ENCODE measurements at places on chromosomes 6 and 20.

DNA sequence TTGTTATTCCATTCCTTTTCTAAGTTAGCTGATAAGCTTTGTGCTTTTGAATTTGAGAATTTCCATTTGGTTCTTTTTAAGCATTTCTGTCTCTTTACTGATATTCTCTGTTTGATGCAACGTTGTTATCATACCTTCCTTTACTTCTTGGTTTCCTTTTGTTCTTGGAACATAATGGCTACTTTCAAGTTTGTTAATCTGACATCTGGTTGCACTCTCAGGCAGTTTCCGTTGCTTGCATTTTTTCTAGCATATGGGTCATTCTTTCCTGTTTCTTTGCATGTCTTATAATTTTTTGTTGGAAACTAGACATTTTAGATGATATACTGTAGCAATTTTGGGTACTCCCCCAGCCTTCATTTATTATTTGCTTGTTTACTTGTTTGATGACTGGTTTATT is 12.5 kb downstream of the CDC5L start:
- DNase-seq: no peak

DNA sequence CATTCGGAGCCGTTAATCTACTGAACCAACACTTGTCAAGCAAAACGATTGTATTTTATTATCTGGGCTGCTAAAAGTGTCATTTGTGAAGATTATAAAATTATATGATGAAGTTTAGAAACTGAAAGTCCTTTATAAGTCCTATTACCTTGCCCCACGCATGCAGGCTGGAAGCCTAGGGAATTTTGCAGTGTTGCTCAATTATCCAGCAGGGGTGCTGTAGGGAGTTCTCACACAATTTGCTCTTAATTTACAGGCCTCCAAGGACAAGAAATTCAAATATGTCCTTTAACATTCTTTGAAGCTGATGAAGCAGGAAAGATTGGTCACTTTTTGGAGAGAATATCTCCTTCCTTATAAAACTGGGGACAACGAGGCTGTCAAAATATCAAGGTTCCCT is 368.9 kb downstream of the LMBRD1 start:
- no peak for DNase-seq

DNA sequence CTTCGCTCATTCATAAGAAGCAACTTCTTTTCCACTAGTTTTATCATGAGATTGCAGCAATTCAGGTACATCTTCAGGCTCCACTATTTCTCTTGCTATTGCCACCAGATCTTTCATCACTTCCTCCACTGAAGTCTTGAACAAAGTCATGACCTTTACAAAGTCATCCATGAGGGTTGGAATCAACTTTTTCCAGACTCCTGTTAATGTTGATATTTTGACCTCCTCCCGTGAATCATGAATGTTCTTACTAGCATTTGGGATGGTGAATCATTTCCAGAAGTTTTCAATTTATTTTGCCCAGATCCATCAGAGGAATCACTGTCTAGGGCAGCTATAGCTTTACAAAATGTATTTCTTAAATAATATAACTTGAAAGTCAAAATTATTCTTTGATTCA is 1.5 kb downstream of the CENPQ start:
- DNase-seq: no peak

- no peak for DNase-seq
These were observed 98.6 kb downstream of the DACT2 start for GRCh38 chr6:168221000-168221399.

DNA sequence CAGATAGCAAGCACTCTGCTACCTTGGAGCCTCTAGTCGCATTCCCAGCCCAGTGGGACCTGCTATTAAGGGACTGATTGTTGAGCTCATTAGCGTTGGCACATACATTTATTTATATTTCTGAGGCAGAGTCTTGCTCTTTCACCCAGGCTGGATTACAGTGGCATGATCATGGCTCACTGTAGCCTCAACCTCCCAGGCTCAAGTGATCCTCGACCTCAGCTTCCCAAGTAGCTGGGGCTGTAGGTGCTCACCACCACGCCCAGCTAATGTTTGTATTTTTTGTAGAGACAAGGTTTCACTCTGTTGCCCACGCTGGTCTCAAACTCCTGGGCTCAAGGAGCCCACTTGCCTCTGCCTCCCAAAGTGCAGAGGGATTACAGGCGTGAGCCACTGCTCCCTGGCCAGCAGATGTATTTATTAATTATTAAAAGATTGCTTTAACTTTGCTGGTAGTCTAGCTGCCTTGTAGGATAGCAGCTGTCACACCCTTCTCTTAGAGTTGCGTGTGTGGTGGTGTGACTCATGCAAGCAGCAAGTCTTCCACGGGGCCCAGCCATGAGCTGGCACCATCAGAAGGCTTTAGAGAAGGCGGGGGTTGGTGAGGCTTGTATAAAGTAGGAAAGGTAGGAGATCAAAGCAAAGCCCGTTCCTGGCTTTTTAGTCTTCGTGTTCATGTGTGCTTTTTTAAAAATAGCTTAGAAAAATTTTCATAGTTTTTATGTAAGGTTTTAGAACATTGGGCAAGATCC is 16.5 kb downstream of the ACTR5 start:
- DNase-seq: peak; percentile 78

- no peak for DNase-seq
These were observed 8.4 kb upstream of the SLC2A10 start for GRCh38 chr20:46701057-46701456.

DNA sequence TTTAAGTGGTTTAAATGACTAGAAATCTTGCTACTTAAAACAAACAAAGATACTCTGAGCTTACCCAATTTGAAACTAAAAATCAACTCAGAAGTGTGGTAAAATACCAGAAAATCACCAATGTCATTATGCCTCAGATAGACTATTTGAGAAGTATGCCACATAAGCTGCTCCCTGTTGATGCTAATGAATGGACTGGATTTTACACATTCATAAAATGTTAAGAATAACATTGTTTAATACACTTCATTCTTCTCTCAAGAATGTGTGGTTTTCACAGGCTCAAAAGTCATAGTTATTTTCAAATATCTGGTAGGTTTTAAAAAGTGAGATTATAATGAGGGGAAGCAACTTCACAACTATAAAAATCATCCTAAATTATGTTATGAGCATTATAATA is 170.6 kb downstream of the TASP1 start:
- DNase-seq: no peak

GRCh38 chr6:148138573-148138972 is 204.1 kb upstream of the SASH1 start:
- no peak for DNase-seq

GRCh38 chr6:104640150-104640700 is 219.5 kb downstream of the HACE1 start:
- no peak for DNase-seq

DNA sequence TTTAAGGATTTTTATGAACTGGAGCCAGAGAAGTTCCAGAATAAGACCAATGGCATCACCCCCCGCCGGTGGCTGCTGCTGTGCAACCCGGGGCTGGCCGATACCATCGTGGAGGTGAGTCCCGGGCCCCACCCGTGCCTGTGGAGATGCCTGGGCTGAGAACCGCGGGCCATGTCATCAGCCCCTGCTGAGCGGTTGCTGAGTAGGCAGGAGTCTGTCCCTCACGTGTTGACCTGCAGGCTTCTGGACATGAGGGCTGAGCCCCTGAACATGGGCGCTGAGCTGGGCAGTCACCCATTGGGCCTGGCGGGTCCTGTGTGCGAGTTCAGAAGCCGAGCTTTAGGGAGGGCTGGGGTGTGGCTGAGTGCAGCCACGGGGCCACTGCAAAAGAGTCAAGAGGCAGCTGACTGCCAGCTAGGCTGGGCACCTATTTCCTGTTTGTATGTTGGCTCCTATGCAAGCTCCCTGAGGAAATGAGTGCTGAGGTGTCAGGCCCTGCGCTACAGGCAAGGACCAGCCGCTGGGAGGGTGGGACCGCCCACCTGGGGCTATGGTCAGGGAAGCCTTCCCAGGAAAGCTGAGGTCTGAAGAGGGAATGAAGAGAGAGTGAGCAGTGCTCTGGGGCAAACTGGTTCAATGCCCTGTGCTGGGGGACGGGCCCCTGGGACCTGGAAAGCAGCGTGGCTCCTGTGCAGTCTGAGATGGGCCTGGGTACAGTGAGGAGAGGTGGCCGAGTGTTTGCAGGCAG is 34.3 kb downstream of the PYGB start:
- no peak for DNase-seq

DNA sequence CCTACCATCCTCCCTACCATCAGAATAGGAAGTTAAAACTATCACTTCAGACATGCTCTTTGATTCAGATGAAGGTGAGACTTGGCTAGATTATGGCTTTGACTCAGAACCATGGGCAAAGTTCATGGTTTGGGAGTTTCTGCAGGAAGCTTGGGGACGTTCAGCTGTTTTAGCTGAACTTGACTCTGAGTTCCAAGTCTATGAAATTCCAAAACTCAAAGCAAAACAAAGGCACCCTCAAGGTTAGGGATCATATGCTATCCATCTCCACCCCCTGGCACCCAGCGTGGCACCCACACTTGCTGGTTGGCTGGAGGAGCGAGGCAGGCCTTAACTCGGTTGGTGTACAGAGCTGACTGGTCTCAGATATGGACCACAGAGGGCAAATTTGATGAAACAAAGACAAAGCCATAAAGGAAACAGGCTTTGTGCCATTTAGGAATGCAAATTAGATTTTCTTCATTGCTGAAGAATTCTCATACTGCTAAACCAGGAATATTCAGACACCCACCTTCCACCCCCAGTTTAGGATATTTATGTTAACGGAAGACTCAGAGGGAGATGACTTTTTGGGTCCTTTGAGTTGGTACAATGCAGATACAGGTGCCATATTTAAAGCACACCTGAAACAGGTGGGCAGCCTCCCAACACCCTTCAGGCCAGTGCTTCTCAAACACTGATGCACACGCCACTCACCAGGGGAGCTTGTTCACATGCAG is 88.4 kb upstream of the SLC22A16 start:
- DNase-seq: no peak

DNA sequence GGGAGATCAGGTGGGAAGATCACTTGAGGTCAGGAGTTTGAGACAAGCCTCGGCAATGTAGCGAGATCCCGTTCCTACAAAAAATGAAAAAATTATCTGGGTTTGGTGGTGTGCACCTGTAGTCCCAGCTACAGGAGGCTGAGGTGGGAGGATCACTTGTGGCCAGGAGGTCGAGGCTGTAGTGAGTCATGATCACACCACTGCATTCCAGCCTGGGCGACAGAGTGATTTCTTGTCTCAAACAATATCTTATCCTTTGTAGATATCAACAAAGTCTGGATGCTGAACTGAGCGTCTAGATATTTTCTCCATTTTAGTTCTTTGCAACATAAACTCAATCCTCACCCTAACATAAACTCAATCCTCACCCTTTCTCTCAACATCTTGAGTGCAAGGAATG is 197.6 kb downstream of the DTNBP1 start:
- no peak for DNase-seq

GRCh38 chr6:128807577-128807976 is 75.4 kb upstream of the LAMA2 start:
- no peak for DNase-seq

- no peak for DNase-seq
These were observed 218.9 kb upstream of the PRDM1 start for GRCh38 chr6:105867277-105867676.

Measured in hepatic stellate cell (primary cell).